IMR-90 (cell line): ENCODE measurements at places on chromosomes 1 and 21. TPM values are rescaled to one million over a fixed set of nuclear protein-coding genes. Genes with fewer than 3 reads are reported as not detected.
A peak's percentile ranks its signal among the peaks of the same experiment; 100 is the strongest.

The EDN2 gene
- total RNA-seq, result not detected in 2 replicates

The RAVER2 gene
- 6.1 and 6.7 TPM in 2 replicates for total RNA-seq

The SEMA4A gene
- 0.18 and 0.28 TPM in 2 replicates for total RNA-seq

The C1QC gene
- total RNA-seq, result not detected in 2 replicates

The KRTAP13-2 gene
- not detected in 2 replicates for total RNA-seq

The SLC25A34 gene
- total RNA-seq, result under 0.01 TPM in 1 of 2 replicates, not detected in the other

The SV2A gene
- 15.4 and 16.4 TPM in 2 replicates for total RNA-seq

The YIPF1 gene
- 28.9 and 35.3 TPM in 2 replicates for total RNA-seq

DNA sequence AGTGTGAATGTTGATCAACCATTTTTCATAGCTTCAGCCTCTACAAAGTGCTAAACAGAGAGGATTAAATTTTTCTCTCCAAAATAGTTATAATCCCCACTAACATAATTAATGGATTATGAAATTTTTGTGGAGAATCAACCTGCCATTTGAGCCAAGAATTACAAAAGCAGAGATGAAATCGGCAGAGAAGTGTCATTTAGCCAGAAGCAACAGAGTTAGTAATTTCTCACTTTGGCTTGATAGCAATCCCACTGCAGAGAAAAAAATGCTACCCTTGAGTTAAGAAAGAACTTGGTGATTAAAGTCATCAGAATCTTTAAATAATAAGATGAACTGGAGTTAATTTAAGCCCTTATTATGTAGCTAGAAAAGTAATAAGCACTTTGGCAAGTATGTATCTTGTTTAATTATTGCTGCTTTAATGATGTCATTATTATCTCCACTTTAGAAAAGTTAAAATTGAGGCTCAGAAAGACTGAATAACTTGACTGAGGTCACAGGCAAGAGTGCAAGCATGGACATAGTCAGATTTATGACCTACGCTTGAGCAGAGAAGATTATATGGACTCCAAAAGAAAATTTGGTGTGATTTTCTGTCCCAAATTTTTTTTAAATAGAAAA lies 37.3 kb downstream of the RGS4 start:
- DNase-seq, result no peak

GRCh38 chr21:32239551-32239950 lies 39.3 kb downstream of the MIS18A start:
- DNase-seq, result no peak

GRCh38 chr1:215267495-215267894 lies 185.0 kb downstream of the KCNK2 start:
- DNase-seq, result peak; percentile 27

DNA sequence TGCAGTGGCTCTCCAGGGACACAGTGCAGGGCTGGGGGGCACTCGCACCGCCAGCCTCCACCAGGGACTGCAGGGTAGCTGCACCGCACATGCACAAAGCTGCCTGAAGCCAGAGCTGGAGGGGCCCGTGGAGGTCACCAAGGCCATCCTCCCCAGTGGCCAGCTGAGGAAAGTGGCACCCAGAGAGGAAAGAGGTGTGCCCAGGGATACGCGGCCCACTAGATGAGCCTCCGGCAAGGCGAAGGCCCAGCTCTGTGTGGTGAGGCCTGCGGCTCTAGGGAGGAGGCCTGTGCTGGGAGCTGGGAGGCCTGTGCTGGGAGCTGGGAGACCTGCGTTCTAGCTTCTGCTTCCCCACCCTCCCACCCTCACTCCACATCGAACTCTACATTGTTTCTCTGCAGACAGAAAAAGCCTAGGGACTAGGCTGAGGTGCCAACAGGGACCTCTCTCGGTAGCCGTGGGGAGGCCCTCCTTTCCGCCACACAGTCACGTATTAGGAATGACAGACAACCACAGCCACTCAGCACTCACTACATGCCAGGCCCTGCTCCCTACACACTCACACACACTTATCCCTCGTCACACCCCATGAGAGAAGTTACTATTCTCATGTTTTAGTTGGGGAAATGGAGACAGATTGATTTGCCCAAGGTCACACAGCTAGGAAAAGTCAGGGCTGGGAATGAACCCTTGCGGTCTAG lies 921 bp upstream of the ASCL5 start:
- DNase-seq, result peak; percentile 63

DNA sequence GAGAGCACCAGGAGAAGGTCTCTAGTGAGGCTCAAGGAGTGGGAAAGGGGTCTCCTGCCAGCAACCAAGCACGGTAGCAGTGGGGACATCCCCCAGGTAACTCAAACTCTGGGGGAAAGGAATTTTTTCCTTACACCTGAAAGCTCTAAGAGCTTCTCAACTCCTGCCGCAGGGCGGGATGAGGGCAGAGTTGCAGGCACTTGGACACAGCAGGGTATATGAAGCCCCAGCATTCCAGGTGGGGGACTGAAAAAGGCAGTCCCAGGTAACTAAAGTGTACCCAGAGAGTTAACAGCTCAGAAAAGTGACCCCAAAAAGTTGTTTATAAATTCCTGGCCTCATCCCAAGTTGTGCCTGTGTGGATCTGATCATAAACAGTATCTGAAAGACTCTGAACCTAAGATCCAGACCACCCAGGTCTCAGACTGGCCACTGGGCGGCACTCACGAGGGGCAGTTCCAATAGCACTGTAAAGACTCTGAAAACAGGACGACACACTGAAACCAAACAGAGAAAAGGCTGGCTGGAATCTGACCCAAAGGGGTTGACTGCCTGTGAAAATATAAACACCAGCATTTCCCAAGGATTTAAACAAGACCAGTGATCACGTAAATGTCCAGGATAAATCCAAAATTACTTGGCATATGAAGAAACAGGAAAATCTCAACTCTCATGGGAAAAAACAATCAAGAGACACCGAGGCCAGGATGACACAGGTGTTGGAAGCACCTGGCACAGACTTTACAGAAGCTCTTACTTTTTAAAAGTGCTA lies 47.5 kb downstream of the HSF2BP start:
- DNase-seq, result peak; percentile 95

DNA sequence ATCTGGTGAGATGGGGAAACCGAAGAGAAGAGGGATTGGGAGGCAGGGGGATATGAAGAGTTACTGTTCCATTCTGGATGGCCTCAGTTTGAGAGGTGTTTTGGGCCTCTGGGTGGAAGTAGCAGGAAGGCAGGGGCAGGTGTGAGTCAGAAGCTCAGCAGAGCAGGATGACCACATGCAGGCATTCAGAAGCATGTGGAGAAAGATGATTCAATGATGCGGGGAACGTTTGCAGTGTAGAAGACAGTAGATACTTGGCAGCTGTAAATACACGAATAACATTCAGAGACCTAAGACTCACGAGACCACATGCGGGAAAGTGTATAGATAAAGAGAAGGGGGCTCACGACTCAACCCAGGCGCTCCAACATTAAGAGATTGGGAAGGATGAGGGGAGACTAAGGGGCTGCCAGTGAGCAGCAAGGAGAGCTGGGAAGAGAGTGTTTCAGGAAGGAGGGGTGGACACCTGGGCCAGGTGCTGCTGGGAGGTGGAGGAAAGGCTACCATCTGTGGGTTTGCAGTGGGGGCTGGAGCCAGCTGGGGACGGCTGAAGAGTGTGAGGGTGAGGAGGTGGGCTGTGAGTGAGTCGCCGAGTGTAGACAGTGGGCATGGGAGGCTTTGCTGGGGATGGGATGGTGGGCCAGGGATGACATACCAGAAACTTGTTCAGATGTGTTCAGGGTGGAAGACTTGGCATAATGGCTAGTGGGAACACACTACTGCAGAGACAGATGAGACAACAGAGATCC lies 5.8 kb upstream of the EPS8L3 start:
- DNase-seq, result peak; percentile 95

DNA sequence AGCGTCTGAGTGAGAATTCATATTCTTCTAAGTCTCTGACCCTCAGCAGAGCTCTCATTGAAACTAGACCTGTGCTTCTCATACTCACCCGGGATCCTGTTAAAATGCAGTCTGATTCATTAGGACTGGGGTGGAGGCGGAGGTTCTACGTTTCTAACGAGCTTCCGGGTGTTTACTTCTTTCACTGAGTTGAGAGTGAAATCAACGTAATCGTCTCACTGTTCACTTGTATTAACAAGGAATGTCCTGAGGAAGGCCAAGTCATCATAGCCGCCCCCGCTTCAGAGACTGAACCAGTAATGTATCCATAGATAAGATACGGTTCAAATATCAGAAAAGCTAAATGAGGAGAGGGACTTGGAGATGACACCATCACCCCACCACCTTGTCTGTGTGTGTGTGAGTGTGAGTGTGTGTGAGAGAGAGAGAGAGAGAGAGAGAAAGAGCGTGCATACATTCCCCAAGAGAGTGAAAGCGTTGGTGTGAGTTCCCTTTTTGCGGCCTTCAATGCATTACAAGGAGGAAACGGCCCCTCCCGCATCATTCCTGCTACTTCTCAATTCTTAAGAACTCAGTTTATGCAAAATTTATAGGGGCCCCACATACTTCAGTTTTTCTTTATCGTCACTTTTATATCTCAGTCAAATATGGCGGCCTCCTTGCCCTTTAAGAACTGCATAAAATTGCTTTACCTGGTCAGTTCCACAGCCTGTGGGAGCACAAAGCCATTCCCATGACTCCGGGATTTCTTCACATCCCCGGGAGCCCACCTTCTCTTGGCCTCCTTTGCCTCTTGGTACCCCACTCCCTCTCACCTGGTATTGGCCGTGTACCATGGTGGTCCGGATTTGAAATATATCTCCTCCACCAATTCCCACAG lies 19.8 kb downstream of the KMO start:
- DNase-seq, result peak; percentile 10

DNA sequence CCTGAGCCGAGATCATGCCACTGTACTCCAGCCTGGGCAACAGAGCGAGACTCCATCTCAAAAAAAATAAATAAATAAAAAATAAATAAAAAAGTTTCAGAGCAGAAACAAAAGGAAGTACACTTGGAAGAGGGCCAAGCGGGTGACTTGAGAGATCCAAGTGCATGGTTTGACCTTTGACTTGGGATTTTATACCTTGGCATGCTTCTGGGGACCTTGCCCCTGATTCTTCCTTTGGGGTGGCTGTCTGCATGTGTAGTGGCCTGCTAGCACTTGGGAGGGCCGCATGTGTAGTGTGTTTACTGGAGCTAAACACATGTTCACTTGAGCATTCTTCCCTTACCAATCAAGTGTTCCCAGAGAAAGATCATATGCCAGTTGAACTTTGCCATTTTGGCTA lies 114.0 kb downstream of the DTL start:
- no peak for DNase-seq

GRCh38 chr1:198297281-198297680 lies 140.5 kb downstream of the NEK7 start:
- DNase-seq, result no peak

DNA sequence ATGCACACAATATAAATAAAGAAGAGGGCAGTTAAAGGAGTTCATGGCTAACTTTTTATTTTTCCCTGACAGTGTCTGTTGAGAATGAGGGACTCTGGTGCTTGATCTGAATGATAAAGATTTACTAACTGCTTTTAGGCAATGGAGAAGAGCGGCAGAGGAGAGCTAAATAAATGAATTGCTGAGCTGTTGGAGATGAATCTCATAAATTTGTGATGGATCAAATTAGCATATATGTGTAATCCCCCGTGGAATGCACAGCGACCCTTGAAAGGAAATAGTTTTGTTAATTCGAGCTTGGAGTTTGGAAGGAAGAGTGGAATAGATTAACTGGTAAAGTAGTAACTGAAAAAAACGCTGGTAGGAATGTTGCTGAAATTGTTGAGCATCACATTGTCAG lies 40.2 kb downstream of the HMCN1 start:
- DNase-seq, result no peak

GRCh38 chr1:153431928-153432327 lies 15.6 kb downstream of the S100A7A start:
- no peak for DNase-seq

GRCh38 chr1:222786121-222786520 lies 28.7 kb upstream of the DISP1 start:
- DNase-seq, result no peak

- DNase-seq, result no peak
Measured at GRCh38 chr1:119676571-119677206, 28.6 kb upstream of the ZNF697 start.

DNA sequence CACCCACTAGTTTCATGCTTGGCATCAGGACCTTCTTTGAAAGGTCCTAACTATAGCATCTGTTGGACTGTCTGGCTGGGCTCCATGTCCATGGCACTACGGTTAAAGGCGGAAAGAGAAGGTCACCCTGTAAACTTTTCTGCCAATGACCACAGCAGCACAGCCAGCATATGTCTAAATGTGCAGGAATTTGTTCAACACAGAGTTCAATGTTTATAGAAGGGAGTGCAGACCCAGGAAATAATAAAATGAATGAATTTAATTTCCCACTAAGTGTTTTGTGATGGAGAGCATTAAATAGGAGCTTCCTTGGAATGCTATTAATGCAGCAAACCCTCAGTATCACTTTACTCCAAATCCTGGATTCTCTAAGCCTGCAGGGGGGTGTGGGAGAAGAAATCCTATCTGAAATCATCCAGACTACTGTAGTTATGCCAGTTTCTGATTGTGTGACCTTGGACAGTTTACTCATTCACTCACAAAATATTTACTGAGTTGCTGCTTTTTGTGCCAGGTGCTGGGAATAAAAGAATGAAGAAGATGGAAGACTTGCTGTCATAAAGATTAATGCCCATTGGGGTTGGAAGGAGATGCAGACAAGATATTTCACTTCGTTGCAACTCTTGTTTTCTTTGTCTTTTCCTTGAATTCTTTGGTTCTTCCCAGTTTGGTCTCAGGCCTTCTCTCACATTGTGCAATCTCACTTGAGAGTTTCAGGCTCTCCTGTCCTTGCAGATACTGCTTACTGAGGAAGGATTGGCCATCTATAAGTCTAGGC lies 195.0 kb downstream of the ROR1 start:
- DNase-seq, result peak; percentile 54

DNA sequence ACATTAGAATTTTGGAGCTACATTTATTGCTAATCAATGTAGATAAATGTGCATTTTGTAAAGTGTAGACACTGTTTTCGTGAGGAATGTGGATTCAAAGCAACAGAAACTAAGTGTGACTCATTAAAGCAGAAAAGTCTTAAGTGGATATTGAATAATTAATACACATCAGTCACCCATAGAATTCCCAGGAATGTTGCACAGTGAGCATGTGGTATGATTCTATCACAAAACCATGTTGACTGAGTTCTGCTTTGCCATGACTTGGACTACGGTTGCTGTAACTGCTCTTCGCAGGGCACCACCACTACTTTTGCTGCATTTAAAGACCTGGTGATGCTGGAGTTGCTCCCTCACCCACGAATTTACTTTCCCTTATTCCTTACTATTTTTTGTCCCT lies 471.8 kb downstream of the KCNT2 start:
- no peak for DNase-seq

- no peak for DNase-seq
Measured at GRCh38 chr1:13964768-13965167, 264.8 kb downstream of the PRDM2 start.

- DNase-seq, result no peak
Measured at GRCh38 chr1:109296782-109297181, 10.0 kb downstream of the MYBPHL start.
